Psoas muscle (tissue), 8 donors: ENCODE measurements at places on chromosomes 2 and 18. TPM values are rescaled to one million over a fixed set of nuclear protein-coding genes. Genes with fewer than 3 reads are reported as not detected.
A peak's percentile ranks its signal among the peaks of the same experiment; 100 is the strongest.

The ALK gene
- 0.08 TPM for total RNA-seq

The CMPK2 gene
- 1.6 TPM for total RNA-seq

The KCNIP3 gene
- 1.2 TPM for total RNA-seq

GRCh38 chr2:238895361-238895882 is 47.5 kb downstream of the TWIST2 start:
- DNase-seq = no peak

DNA sequence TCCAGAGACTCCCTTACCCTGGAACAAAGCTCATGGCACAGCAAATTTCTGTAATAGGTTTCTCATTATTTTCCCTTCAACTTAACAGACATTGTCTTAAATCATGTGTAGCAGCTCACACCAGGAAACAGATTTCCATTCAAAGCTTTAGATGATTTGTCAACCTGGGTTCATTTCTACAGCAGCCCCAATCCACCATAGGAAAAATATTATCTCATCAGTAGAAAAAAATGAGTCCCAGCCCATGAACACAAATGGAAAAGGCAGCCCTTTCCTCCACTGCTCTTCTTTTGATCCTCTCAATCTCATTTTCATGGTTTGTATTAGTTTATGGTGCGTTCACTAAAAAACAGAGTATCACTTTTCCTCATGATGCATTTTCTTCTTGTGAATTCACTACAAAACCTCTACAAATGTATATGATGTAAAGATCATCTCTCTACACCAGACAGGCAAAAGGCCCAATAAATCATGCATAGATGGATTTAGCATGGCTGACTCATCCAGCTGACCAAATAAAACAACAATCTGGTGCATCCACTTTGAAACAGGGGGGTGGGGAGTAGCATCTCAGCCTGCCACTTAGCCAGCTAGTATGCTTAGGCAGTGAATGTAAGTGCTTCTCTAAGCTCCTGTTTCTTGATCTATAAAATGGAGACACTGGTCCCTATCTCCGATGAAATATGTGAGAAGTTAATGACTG is 78.6 kb downstream of the SATB2 start:
- no peak for DNase-seq

DNA sequence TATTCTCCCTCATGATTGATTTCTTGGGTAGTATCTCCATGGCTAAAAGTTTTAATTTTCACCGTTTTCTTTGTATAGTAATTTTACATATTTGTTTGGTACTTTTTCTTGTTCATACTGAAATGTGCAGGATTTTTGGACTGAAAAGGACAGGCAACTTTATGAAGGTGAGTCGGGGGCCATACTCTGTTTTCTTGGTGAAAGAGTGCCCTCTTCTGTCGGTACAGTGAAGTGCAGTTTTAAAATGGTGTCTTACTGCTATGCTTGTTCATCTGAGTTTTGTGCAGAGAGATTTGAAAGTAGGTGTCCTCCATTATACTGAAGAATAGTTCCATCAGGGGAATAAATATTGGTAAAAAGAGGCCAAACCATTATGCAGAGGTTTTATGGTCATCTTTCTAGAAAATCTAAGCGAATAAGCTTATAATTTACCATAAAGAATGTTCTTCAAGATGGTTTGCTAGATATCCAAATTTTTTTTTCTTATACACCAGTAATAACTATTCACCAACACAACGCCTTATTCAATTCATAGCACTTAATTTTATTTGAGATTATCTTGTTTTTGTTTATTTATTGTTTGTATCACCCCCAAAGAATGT is 8.7 kb upstream of the SERPINB13 start:
- no peak for DNase-seq

DNA sequence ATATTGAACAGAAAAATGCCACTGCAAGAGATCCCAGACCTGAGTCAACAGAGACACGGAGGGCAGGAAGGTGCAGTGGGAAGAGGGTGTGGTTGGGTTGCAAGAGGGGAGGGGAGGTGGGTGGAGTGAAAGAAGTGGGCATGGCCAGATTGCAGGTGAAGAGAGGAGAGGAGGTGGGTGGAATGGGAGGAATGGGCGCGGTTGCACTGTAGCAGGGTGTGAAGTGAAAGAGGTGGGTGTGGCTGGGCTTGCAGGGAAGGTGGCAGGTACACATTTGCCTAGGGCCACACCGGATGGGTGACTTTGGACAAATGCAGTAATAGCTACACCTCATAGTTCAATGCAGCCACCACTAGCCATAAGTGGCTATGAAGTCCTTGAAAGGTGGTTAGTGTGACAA is 71.1 kb downstream of the DOCK10 start:
- peak; percentile 34 for DNase-seq

DNA sequence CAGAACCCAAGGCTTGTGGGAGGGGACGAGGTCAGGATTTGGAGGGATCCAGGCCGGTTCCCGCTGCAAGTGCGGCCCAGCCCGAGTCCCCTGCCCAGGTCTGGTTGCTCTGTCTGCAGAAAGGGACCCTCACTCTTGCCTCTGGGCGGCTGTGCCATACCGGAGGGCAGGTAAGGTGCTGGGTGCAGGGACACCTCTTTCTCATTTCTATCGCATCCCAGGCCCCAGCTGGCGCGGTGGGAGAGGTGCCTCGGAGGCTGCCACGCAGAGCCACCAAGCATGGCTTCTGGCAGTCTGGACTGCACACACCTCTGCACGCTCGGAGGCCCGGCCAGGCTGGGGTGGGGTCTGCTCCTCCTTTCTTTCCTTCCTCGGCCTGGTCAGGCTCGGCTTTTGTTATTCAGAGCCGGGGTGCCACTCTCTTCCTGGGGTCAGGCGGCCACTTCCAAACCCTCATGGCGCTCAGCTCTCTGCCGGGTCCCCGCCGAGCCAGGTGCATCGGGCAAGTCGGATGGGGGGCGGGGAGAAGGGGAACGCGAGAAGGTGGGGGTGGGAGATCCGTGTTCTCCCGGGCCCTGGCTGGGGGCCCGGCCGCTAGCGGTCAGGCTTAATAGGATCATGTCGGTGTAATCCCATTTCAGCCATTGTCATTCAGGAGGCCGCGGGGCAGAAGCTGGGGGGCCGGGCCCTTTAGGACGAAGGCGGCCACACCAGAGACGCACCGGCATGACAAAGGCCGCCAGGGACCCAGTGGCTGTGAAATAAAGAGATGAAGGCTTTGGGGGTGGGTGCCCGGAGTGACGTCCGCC is 9.0 kb downstream of the GBX2 start:
- no peak for DNase-seq

DNA sequence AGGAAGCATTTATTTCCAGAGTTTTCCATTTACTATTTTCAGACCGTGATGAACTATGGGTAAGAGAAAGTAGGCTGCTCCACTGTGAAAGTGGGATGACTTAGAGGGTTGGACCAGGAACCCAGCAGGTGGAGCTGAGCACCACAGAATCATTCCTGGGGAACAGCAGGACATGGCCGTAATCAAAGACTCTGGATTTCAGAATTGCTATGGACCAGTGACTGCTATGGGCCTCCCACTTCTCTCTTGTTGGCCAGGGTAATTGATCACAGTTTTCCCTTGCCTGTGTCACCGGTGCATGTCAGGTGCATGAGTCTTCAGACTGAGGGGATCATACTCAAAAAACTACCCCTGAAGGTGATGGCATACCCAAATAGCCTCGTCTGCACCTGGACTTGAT is 90.6 kb upstream of the GPC1 start:
- DNase-seq = no peak
